NCI-H1417 (cell line): ENCODE measurements at places on chromosomes 3 and 15.

DNA sequence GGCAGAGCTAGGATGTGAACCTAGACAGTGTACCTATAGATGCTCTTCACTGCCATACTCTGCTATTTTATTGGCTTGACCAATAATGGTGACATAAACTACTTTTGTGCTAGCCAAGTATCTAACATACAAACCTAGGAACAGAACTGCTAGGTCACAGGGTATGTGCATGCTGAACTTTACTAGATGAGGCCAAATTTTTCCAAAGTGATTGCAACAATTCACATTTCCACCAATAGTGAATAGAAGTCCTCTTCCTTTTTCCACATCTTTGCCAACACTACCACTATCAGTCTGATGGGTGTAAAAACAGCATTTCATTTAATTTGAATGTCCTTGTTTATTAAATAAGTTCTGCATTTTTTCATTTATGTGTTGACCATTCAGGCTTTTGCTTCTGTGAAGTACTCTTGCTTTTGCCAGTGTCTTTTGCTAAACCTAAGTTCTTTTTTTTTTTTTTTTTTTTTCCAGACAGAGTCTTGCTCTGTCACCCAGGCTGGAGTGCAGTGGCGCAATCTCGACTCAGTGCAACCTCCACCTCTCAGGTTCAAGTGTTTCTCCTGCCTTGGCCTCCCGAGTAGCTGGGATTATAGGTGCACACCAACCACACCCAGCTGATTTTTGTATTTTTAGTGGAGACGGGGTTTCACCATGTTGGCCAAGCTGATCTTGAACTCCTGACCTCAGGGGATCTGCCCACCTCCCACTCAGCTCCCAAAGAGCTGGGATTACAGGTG lies 54.1 kb downstream of the DCAF1 start:
- DNase-seq, result no peak

DNA sequence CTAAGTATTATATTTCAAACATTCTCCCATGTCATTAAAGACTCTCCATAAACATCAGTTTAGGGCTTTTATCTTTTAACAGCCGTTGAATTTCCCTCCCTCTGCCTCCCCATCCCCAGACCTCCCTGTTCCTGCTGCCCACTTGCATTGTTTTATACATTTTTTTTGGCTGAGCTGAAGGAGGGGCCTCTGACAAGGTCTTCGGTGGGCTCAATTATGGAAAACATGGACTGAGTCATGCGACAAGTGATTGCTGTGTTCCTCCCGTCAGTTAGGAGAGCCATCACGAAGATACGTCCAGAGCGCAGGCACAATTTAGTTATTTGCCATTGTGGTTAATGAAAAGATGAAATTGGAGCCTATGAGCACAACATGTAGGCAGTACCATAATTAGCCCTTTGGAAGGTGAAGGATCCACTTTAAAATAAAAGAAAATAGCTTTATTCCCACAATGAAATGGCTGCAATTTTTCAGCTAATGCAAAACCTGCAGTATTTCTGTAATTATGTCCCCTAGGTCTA lies 12.0 kb upstream of the NMNAT3 start:
- DNase-seq, result peak; percentile 91

GRCh38 chr15:91553196-91553854 lies 300.2 kb upstream of the SLCO3A1 start:
- DNase-seq, result peak; percentile 95

DNA sequence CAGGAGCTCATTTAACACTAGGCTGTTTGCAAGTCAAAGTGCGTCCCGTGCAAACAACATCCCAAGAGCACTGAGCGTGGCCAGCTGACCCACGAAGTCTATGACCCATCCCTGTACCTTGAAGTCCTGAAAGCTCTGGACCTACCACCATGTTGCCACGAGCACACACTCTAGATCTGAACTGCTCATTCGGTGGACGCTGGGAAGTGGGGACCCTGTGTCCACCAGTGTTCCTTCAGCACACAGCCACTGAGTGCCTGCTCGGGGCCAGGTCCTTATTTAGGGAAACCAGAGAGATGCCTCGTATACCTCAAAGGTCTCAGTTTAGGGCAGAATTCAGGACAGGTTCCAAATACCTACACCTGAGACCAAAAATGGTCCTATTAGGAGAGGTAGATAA lies 236.9 kb downstream of the XXYLT1 start:
- DNase-seq, result no peak

DNA sequence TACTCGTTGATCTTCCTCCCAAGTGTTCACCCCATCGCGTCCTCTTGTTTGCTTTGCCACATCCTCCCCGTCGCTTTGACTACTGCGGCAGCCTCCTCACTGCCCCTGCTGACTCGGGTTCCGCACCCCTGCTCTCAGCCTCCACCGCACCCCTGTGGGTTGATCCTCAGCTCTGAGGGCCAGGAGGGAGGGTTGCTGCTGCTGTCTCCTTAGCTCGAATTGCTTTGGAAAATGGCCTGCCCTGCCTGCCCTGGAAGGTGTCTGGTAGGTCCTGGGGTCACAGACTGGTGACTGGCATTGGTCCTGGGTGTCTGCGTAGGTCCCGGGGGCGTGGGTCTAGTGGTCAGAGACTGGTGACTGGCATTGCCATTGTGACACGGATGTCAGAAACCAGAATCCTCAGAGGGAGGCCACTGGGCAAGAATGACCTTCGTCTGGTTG lies 9.4 kb downstream of the MUC4 start:
- DNase-seq, result peak; percentile 54
